Stimulated activated CD8-positive, alpha-beta memory T cell treated with anti-CD3 and anti-CD28 coated beads, Interleukin-7, amount 100 ng/mL, for 24 hours (primary cell): ENCODE measurements at places on chromosomes 2 and 18.

DNA sequence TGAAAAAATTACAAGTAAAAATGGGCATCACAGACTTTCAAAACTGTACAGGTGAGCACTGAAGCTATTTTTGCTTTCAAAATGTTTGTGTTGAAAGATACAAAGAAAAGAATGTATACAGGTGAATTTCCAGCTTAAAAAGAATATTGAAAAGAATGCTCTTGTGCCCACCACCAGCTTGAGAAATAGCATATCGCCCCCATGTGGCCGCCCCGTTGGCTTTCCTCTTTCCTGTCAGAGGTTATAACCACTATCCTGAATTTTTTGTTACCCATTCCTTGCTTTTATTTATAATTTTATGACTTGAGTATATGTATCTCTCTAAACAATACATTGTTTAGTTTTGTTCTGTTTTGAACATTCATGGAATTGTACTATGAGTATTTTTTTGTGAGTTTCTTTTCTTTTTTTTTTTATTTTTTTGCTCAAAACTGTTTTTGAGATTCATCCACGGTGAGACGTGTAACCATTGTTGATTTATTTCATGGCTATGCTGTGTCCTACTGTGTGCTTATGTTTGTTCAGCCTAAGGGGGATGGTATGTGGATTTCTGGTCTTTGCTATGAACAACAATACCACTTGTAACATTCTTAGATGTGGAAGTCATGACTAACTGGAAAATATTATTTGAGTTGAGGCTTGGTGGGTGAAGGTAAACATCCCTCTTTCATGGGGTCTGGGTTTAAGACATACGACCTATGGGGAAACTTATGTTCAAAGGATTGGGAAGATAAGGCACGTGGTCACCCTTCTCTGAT is 11.6 kb downstream of the TRPM8 start:
- DNase-seq = no peak

GRCh38 chr2:121260370-121261154 is 24.4 kb downstream of the TFCP2L1 start:
- DNase-seq = no peak

GRCh38 chr18:44974174-44974573 is 293.5 kb downstream of the SETBP1 start:
- DNase-seq = no peak

GRCh38 chr2:233977296-233977837 is 60.2 kb downstream of the TRPM8 start:
- DNase-seq = no peak

DNA sequence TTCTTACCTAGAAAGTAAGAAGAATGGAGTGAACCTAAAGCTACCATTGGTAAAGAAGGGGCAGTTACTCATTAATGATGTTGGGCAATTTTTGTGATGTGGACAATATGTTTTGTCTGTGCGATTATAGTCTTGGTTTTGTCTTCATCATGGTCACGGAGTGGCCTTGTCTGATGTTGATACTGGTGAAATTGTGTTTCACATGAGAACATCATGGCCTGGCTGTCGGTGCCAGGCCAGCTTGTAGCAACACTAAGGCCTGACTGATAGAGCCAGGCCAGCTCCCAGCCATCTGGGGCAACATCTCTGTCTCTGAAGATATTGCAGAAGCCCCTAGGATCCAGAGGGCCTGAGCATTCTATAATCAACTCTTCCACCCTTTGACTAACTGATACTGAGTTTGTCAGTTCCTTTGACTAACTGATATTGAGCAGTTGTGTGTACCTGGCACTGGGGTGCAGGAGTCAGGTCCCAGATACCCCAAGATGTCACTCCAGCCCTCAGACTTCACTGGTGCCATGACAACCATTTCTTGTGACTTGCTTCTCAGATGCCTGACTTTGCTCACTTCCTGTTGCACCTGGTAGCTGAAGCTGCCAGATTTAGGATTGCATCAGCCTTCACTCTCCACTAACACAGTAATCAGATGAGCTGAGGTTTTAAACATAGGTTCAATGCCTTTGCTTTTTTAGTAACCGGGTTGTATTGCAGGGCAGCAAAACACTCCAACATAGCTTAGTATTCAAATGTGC is 62.5 kb downstream of the RPIA start:
- no peak for DNase-seq

GRCh38 chr2:165289069-165289468 is 49.9 kb downstream of the SCN2A start:
- DNase-seq = no peak

GRCh38 chr2:229463841-229464346 is 192.8 kb upstream of the PID1 start:
- no peak for DNase-seq

GRCh38 chr2:15076668-15077067 is 444.2 kb downstream of the LRATD1 start:
- no peak for DNase-seq

GRCh38 chr2:79180092-79180491 is 20.5 kb upstream of the REG3A start:
- no peak for DNase-seq

DNA sequence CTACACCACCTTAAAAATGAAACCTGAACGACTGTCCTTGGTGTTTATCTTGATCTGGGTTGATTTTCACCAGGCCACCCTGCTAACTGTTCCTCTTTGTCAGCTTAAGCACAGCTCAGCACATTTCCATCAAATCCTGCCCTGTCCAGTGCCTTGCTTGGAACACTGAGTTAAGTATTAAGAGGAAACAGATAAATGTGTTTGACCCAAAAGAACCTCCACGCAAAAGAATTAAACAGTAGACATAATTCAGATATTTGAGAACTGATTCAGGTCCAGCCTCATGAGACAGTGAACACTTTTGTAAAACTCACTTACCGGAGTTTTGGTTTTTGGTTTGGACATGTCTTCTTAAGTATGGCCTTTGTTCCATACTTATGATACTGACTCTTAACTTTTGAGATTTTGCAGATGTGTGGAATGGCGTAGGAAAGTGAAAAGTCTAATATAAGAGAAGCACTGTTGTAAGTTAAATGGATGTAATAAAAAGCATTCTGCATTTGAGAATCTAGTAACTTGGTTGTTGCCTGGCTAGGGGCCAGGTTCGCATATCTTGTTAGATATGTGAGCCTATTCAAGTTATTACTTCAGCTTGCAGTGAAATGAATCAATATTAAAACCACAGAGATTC is 88.9 kb upstream of the SERPINE2 start:
- no peak for DNase-seq

GRCh38 chr2:107635883-107636282 is 190.8 kb upstream of the RGPD4 start:
- no peak for DNase-seq

- no peak for DNase-seq
Observed at GRCh38 chr18:51915176-51915575, 424.8 kb upstream of the DCC start.

GRCh38 chr2:177610813-177611212 is 218.2 kb downstream of the AGPS start:
- DNase-seq = no peak

DNA sequence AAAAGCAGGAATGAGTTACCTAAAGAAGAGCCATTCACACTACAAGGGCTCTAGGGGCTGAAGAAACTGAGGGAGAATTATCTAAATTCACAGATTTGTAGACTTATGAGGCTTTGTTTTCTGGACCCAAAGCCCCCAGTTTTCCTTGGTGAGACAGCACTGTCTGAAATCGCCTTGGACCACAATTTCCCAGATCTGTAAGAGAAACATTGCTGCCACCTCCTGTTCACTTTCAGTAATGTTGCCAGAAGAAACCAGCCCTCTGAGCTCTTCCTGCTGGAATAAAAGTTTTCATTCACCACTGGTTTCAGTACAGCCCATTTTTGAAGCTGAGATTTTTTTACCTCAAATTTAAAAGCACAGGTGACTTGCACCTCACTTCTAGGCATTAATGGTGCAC is 169.2 kb downstream of the CDH20 start:
- DNase-seq = no peak

DNA sequence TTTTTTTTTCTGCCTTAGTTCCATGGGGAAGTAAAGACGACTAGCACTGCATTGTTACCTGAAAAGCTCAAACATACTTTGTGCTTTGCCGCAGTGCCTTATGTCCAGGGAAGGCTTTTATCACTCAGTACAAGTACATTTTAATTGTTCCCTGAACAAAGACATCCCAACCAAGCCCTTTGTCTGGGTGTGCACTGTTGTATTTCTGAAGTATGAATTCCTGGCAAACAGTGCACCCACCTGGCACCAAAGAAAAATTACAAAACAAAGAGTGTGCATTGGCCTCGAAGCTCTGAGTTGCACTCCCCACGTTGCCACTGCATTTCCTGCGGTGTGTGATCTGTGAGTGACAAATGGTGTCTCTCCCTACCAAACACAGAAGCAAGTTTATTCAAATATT is 858.5 kb upstream of the PIK3C3 start:
- no peak for DNase-seq
